ENCODE measurements at places on chromosomes 6 and 20. TPM values are rescaled to one million over a fixed set of nuclear protein-coding genes. Genes with fewer than 3 reads are reported as not detected.

CCDC28A gene
- total RNA-seq: 15.7 TPM

ANGPT4 gene
- total RNA-seq: 0.99 TPM

TSHZ2 gene
- 23.3 TPM for total RNA-seq

CDH26 gene
- 31.0 TPM for total RNA-seq

CTAGE9 gene
- total RNA-seq: not detected

TBC1D22B gene
- 12.5 TPM for total RNA-seq

PLN gene
- 89.3 TPM for total RNA-seq

GNL1 gene
- 72.6 TPM for total RNA-seq

SLC22A2 gene
- total RNA-seq: not detected

LTB gene
- 0.42 TPM for total RNA-seq

ZNF391 gene
- 8.0 TPM for total RNA-seq
